ENCODE measurements at places on chromosomes 7 and 10.

DNA sequence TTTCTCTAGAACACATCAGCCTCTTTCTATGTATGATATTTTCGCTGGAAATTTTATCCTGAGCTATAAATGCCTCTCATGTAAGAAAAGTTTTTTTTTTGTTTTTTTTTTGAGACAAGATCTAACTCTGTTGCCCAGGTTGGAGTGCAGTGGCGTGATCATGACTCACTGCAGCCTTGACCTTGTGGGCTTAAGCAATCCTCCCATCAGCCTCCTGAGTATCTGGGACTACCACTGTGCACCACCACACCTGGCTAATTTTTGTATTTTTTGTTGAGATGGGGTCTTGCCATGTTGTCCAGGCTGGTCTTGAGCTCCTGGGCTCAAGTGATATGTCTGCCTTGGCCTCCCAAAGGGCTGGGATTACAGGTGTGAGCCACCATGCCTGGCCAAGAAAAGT lies 80.4 kb downstream of the ADK start:
- DNase-seq = no peak

GRCh38 chr7:134046594-134047128 lies 80.5 kb upstream of the LRGUK start:
- DNase-seq = no peak

DNA sequence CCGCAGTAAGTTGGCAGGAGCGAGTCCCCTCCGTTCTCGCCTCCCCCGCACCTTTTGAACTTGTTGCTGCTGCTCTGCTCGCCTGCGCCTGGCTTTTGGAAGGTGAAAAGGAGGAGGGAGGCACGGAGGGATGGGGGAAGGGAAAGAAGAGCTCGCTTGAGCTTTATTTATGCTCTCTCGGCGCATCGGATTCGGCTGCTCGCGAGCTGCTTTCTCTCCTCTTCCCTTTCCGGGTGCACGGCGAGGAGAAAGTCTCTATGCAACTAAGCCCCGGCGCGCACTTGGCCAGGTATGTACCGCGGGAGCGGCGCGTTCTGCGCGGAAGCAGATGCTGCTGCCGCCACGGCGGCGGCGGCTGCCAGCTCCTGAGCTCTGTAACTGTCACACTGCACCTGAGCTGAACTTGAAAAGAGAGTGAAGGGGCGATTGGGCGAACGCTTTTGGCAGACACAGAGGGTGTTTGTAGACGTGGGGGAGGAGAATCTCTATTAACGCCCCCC lies 551 bp downstream of the KCND2 start:
- DNase-seq = peak; percentile 52

DNA sequence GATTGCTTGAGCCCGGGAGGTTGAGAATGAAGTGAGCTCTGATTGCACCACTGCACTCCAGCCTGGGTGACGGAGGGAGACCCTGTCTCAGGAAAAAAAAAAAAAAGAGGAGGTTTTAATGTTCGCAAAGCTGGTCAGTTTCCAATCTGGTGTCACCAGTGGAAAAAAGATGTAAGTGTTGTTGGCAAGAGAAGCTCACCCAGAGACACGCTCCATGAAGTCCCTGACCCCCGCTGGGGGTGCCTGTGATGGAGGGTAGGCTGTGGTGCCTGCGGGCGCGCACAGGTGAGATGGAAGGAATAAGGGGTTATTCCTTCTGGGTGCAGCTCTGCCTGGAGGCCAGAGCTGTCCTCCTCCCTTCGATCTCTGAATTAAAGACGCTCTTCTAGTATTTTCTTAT lies 122.7 kb downstream of the CUX1 start:
- DNase-seq = no peak

- no peak for DNase-seq
These were observed 33.9 kb downstream of the LRRC4 start for GRCh38 chr7:127997226-127997922.

GRCh38 chr7:24828891-24829661 lies 71.8 kb upstream of the GSDME start:
- DNase-seq = no peak

- DNase-seq = no peak
These were observed 587.8 kb upstream of the POM121L12 start for GRCh38 chr7:52447581-52448180.

DNA sequence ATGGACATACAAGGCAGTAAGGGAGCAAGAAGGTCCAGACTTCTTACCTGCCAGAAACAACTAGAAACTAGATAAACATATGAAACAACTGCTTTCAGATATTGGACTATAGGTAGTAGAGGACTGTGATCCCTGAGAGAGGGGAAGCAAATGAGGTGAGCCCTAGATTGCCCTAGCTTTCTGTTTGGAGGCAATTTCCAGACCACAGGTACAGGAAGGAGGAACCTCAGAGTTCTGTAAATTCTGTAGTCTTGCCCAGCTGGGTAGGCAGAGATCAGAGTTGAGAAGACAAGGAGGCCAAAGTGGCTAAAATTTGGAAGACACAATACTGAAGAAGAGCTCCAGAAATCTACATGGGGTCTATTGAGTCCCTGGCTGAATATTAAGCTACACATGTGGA lies 21.0 kb downstream of the CDK6 start:
- DNase-seq = no peak

DNA sequence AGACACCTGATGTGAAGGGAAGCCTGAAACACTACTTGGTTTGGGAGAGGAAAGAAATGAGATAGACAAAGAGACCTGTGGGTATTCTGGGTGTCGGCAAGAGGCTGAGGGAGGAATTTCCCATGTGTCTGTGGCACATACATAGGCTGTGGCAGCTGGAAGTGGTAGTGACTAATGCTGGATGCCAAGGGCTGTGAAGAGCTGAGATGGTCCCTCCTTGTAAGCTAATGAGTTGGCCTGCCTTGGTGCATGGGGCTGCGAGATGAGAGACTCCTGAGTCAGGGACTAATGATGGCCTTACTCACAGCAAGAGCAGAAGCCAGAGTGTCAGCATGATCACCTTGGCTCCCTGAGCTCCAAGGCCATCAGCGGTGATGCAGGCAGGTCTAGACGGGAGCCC lies 119.0 kb upstream of the EEPD1 start:
- no peak for DNase-seq

- DNase-seq = no peak
These were observed 161.5 kb upstream of the AGR3 start for GRCh38 chr7:17043012-17043877.

DNA sequence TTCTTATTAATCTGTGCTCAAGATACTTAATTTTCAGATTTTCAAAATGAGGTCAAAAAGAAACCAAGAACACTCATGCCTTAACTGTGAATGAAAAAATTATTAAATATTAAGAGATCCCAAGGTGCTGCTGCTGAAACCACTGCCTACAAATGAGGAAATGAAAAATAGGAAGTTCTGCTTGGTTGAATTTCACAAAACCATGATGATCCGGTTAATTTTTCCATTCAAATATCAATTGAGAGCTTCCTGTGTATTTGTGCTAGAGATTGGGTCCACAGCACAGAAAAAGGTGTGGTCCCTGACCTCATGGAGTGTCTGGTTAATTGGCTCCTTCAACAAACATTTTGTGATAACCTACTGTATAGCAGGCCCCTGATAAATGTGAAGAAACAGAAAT lies 132.7 kb upstream of the YAE1 start:
- no peak for DNase-seq

- no peak for DNase-seq
These were observed 85.9 kb upstream of the CXCL12 start for GRCh38 chr10:44470784-44471183.

DNA sequence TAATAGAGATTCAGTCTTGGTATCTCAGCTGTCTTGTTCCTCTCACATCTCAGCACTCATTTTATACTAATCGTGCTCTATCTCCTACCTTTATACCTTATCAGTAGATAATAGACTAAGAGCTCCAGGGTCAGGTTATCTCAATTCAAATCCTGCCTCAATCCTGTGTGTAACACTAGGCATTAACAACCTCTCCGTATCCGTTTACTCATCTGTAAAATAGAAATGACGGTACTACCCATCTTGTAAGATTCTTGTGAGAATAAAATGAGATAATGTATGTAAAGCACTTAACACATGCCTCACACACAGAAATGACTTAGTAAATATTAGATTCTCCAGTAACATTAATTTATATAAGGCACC lies 622 bp upstream of the P4HA1 start:
- no peak for DNase-seq

DNA sequence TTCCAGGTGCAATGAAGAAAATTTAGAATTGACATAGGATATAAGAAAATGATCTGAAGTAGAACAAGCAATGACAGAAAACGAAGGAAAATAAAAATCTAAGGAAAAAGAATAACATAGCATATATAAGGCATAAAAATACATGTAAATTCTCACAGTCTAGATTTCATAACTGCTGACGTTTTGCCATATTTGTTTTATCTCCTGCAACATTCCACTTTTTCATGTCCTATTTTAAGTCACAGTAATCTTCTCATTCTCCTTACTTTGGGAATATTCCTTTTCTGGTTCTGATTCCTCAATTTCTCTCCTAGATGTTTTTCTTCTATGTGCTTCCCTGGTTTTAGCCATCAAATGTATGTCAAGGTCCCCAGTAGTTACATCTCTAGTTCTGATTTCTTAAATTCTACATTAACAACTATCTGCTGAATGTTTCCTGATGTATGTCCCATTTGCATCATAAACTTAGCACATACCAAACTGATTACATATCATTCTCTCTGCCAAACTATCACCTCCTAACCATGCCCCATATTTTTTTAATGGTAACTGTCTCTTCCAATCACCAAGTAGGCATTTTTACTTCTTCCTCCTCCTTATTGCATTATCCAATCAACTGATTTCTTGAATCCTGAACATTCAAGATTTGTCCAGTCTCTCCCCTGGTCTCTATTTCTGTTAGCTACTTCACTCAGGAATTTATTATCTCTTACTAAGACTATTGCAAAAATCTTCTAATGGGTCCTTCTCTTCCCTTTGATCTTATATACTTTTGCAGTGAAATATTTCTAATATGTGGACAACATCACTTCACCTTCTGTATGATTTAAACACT lies 171.3 kb downstream of the DNAJC1 start:
- no peak for DNase-seq

DNA sequence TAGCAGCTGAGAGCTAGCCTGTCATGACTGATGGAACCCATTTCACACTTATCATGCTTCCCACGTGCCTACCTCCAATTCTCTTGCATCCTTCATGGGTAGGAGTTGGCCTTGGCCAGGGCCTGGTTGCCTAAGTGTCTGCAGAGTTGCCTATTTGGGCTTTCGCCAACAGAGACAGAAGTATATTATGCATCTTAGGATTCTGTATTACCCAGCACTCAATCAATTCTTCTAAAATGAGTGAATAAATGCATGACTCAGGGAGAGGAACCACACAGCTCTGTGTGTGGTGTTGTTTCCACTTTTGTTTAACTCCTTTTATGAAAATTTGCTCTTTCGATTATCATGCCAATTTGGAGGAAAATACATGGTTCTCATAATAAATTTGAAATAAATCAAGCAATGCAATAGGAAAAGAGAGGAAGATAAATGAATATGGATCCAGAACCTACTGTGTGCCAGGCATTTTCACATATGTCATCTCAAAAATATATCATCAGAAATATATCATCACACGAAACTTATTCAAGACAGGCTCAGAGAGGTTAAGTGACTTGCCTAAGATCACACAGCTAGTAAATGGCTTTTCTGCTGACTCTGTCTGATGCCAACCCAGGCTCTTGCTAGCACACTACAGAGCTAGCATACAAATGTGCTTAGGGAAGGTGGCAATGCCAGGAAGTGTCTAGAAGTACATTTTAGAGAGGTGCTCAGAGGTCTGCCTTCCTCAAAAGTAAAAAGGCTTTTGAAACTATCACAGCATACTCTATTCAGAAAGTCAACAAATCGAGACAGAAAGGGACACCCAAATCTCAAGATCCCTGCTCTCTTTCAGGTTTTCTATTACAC lies 9.5 kb upstream of the HABP2 start:
- no peak for DNase-seq

- DNase-seq = no peak
These were observed 14.4 kb downstream of the NAMPT start for GRCh38 chr7:106270122-106270977.

GRCh38 chr7:70640266-70640833 lies 491.6 kb upstream of the GALNT17 start:
- no peak for DNase-seq

- DNase-seq = no peak
These were observed 365.3 kb upstream of the IGFBP3 start for GRCh38 chr7:46286356-46286755.
